ENCODE measurements at places on chromosomes 7 and 10.

DNA sequence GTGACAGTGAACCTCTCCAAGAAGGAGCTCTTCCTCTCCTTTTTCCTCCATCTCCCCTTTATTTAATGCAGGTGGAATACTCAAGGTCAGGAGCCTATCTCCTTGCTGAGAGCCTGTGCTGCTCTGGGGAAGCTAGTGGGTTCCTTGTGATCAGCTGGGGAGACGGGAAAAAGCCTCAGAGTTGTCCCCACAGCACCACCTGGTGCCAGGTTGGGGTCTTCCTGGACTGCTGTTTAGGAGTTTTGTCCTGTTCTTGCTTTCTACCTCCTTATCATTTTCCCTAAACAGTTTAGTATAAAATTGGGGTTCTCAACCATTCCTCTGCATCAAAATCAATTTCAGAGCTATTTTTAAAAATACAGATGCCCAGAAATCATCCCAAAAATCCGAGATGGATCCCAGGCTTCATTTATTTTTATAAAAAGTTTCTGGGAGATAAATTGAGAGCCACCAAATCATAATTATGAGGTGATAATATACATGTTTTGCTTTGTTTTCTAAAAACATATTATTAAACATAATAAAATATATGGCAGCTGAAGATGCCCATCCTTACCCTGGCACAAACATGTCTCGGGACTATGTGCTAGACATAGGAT lies 44.3 kb downstream of the MACC1 start:
- DNase-seq = no peak

GRCh38 chr10:129954492-129955315 lies 9.4 kb downstream of the EBF3 start:
- DNase-seq = no peak

DNA sequence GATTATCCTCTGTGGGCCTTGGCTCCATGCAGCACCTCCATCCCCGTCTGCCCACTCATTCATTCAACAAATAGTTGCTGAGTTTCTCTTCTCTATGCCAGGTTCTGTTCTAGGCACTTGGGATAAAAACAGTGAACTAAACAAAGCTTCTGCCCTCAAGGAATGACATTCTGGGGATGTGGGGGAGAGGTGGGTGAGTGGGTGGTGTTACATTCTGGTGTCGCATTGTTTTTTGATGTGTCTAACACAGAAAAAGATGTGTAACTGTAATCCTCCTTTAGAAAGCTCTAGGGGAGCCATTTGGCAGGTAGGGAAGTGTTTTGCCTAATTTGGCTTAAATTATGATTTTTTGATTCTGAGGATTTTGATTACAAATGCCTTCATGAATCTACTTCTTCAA lies 21.4 kb downstream of the AUTS2 start:
- no peak for DNase-seq

DNA sequence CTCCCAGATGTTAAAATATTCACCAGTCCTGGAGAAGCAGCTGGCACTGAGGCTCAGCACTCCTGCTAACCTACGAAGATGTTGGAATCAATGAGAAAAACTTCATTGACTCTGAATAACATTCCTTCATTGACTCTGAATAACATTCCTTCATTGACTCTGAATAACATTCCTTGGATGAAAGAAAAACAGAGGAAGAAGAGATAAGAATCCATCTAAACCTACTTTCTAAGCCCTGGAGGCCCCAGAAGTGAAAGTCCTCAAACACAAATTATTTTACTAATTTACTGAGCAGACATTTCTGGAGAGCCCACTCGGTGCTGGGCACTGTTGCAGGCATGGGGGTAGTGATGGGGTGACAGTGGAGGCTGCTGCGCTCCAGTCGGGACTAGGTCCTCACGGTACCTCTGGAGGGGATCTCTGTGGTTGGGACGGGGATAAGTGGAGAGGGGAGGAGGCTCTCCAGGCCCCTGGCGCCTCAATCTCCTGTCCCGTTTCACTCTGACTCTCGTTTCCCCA lies 254.1 kb downstream of the WDR37 start:
- DNase-seq = no peak

DNA sequence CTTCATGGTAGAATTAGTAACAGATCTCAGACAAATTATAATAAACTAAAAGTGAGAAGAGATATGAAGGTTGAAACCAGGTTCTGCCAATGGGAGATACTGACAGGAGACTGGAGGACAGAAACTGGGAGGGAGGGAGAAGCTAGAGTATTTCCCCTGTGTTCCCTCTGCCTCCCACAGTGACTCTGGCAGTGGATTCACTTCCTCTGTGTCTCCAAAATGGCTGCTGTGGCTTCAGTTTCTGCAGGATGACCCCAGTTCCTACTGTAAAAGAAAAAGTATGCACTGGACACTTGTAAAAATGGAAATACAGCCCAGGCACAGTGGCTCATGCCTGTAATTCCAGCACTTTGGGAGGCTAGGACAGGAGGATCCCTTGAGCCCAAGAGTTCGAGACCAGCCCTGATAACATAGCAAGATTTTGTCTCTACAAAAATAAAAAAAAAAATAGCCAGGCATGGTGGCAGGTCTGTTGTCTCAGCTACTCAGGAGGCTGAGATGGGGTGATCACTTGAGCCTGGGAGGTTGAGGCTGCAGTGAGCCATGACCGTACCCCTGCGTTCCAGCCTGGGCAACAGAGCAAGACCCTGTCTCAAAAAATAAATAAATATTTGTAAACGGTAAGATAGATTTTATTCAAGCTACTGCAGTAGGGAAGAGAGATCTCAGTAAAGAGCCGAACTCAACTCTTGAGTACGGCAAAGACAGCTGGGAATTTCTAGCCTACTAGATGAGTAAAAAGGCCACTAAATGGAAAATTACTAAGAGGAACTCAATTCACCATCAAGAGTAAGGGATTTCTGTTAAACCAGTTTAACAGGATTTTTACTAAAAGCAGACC lies 156.6 kb upstream of the TRIM24 start:
- no peak for DNase-seq

- DNase-seq = no peak
These were observed 45.9 kb upstream of the ANTXRL start for GRCh38 chr10:46240684-46241565.

GRCh38 chr7:47757921-47758411 lies 176.1 kb upstream of the TNS3 start:
- no peak for DNase-seq

GRCh38 chr7:123974326-123974908 lies 49.4 kb downstream of the SPAM1 start:
- no peak for DNase-seq

DNA sequence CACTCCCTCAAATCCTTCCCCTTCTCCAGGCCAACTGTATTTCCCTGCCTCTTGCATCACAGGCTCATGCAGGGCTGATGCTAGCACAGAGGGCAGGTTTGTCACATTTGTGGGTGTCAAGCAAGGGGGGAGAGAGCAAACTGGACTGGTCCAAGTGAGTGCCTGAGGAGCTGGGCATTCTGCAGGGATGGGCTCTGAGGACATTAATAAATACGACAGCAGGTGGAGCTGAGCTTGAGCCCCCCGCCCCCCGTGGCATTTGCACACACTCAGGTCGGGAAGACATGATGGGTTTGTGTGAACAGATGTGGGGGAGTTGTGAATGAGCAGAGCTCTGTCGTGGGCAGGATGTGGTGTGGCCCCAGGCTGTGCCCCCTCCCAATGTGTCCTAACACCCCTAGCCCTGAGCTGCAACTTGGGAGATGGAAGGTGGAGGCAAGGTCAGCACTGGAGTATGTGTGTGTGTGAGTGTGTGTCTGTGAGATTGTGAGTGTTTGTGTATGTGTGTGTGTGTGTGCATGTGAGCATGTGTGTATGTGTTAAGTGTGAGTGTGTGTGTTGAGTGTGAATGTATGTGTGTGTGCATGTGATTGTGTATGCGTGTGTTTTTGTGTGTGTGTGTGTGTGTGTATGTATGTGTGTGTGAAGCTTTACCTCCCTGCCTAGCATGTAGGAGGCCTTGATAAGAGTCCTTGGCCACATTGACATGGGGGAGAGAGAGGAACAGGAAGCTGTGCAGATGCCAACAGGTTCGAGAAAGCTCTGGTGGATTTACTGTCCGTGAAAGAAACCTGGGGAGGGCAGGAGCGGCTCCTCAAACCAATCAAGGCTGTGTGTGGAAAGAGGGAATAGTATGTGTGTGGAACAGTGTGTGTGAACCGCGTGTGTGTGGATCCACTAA lies 9.1 kb downstream of the RASSF4 start:
- DNase-seq = no peak

- DNase-seq = no peak
These were observed 208.8 kb downstream of the STK31 start for GRCh38 chr7:23918856-23919255.

DNA sequence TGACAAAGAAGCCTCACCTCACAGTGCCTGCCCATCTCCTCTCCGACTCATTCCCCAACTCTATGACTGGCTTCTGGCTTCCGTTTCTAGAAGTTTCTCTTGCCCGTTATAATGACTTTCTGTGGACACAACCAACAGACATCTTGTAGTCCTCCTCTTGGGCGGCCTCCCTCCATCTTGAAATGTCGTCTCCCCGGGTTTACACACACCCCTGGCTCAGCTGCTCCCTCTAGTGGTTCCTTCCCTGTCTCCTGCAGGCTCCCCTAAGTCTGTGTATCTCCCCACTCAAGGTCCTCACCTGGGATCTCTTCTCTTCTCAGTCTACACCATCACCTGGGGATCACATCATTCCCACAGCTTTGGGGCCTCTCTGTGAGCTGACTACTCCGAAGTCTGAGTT lies 123.4 kb upstream of the NEBL start:
- DNase-seq = no peak

- DNase-seq = no peak
These were observed 20.0 kb downstream of the SH3PXD2A start for GRCh38 chr10:103835096-103836050.

GRCh38 chr10:62748386-62748785 lies 56.1 kb upstream of the ADO start:
- DNase-seq = no peak

DNA sequence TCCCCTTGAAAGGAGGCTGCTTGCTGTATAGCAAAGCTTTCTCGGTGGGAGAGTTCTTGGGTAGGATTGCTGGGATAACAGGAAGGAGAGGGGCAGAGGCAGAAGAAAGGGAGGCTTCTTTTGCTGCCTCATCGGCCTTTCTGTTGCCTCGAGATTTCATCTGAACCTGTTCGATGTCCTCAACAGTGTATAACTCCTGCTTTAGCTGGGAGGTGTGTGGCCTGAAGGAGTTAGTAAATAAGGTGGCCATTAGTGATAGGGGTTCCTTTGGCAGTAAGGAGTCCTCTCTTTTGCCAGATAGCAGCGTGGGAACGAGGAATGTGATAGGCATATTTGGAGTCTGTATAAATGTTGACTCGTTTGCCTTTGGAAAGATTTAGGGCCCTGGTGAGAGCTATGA lies 20.0 kb downstream of the SCIN start:
- DNase-seq = no peak

- DNase-seq = no peak
These were observed 103.5 kb downstream of the HIPK2 start for GRCh38 chr7:139674341-139674740.

DNA sequence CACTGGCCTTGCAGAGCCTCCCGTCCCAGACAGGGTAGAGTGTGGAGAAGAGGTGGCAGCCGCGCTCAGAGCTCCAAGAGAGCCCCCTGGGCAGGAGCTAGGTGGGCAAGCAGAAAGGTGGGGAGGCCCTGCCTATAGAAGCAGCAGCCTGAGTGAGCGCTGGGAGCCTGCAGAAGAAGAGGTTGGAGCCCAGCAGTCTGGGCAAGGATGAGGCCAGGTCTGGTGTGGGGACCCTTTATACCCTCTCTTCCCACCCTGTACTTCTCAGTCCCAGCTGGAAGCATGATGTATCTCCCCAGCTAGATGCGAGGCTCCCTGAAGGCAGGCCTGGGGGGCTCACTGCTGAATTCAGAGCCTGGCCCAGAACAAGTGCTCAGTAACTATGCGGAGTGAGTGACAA lies 44.5 kb upstream of the ZMIZ1 start:
- no peak for DNase-seq
